A673 (cell line): ENCODE measurements at places on chromosomes 2 and 18. TPM values are rescaled to one million over a fixed set of nuclear protein-coding genes. Genes with fewer than 3 reads are reported as not detected.

The SRBD1 gene
- total RNA-seq = 16.7 and 21.9 TPM in 2 replicates

The LYG2 gene
- total RNA-seq = not detected in 2 replicates

- H3K27me3 ChIP-seq = no peaks in the 10 kb centered on the region
- H3K4me3 ChIP-seq = no peak overlapping the region
- H3K36me3 ChIP-seq = no peaks in the 10 kb centered on the region
- no peak overlapping the region for H3K27ac ChIP-seq
These were observed 9.4 kb downstream of the SMAD4 start for GRCh38 chr18:51039138-51040112.

DNA sequence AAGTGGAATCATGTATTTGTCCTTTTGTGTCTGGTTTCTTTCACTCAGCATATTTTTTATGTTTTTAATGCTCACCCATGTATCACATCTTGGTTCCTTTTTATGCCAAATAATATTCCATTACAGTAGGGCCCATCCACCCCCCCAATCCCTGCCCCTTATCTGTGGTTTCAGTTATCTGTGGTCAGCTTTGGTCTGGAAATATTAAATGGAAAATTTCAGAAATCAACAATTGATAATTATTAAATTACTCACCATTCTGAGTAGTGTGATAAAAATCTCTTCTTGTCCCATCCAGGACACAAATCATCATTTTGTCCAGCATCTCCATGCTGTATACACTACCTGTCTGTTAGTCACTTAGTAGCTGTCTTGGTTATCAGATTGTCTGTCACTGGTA lies 66.7 kb downstream of the BIRC6 start:
- H3K27me3 ChIP-seq = no peaks in the 10 kb centered on the region
- no peaks in the 10 kb centered on the region for H3K36me3 ChIP-seq
- no peaks in the 10 kb centered on the region for H3K4me1 ChIP-seq
- no peak overlapping the region for H3K27ac ChIP-seq

GRCh38 chr2:191266201-191266600 lies 21.0 kb downstream of the MYO1B start:
- no peaks in the 10 kb centered on the region for H3K27me3 ChIP-seq
- no peak overlapping the region for H3K27ac ChIP-seq
- H3K4me3 ChIP-seq = no peak overlapping the region
- DNase-seq = no peak
- H3K4me1 ChIP-seq = no peaks in the 10 kb centered on the region
- no peaks in the 10 kb centered on the region for H3K36me3 ChIP-seq

DNA sequence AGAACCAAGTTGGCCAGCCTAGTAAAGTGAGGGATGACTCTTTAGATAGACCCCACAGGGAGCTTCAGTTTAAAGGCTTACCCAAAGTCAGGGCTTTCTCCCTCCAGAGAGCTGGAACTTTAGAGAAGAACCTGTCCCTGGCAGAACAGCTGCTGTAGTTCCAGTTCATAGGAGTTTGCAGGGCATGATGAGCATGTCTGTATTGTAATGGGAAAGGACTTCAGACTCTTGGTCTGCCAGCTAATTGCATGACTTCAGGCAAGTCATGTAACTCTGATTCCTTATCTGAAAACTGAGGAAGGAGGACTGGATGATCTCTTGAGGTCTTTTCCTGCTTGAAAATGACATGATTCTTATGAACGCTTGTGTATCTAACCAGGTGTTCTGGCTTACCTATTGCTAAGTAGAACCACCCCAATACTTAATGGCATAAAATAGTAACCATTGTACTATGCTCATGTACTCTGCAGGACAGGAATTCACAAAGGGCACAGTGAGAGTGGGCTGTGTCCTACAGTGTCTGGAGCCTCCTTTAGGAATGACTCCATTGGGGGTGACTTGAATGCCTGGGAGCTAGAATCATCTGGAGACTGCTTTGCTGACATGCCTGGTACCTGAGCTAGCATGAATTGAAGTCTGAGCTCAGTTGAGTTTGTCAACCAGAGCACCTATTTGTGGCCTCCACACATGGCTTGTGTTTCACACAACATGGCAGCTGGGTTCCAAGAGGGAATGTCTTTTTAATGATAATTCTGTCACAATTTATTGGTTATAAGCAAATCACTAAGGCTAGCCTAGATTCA lies 18.9 kb downstream of the SP5 start:
- H3K36me3 ChIP-seq = no peaks in the 10 kb centered on the region
- peaks cover 8% of the 10 kb centered on the region for H3K27me3 ChIP-seq
- H3K4me1 ChIP-seq = no peaks in the 10 kb centered on the region
- no peak overlapping the region for H3K4me3 ChIP-seq
- no peak overlapping the region for H3K27ac ChIP-seq
- DNase-seq = no peak

- no peaks in the 10 kb centered on the region for H3K36me3 ChIP-seq
- H3K4me1 ChIP-seq = no peaks in the 10 kb centered on the region
- H3K27ac ChIP-seq = no peak overlapping the region
- no peak for DNase-seq
- H3K4me3 ChIP-seq = no peak overlapping the region
These were observed 19.4 kb upstream of the ALPI start for GRCh38 chr2:232436381-232437194.

- DNase-seq = peak; percentile 62
- H3K4me1 ChIP-seq = peaks cover 19% of the 10 kb centered on the region
- H3K36me3 ChIP-seq = no peaks in the 10 kb centered on the region
- H3K27ac ChIP-seq = no peak overlapping the region
- no peaks in the 10 kb centered on the region for H3K27me3 ChIP-seq
These were observed 17.0 kb downstream of the MBOAT2 start for GRCh38 chr2:8986327-8986976.

GRCh38 chr2:65790676-65790935 lies 358.2 kb upstream of the SPRED2 start:
- no peaks in the 10 kb centered on the region for H3K27me3 ChIP-seq
- H3K36me3 ChIP-seq = no peaks in the 10 kb centered on the region
- peak overlapping the region; percentile 74 for H3K27ac ChIP-seq
- DNase-seq = peak; percentile 50
- no peak overlapping the region for H3K4me3 ChIP-seq

- no peaks in the 10 kb centered on the region for H3K36me3 ChIP-seq
- no peak overlapping the region for H3K4me3 ChIP-seq
- no peaks in the 10 kb centered on the region for H3K27me3 ChIP-seq
- no peak overlapping the region for H3K27ac ChIP-seq
- H3K4me1 ChIP-seq = peaks cover 16% of the 10 kb centered on the region
These were observed 45.7 kb upstream of the MYCN start for GRCh38 chr2:15894481-15895144.
